ENCODE measurements at places on chromosomes 2 and 18. TPM values are rescaled to one million over a fixed set of nuclear protein-coding genes. Genes with fewer than 3 reads are reported as not detected.

Gene RTP5
- total RNA-seq: not detected

Gene ERBB4
- total RNA-seq: 8.9 TPM

Gene CYP1B1
- 12.9 TPM for total RNA-seq

Gene GCG
- total RNA-seq: not detected

Gene ZNF521
- total RNA-seq: 10.5 TPM

Gene CD28
- 0.92 TPM for total RNA-seq

Gene METTL4
- total RNA-seq: 9.9 TPM

Gene ARHGAP25
- total RNA-seq: 3.5 TPM

Gene VIL1
- total RNA-seq: not detected

DNA sequence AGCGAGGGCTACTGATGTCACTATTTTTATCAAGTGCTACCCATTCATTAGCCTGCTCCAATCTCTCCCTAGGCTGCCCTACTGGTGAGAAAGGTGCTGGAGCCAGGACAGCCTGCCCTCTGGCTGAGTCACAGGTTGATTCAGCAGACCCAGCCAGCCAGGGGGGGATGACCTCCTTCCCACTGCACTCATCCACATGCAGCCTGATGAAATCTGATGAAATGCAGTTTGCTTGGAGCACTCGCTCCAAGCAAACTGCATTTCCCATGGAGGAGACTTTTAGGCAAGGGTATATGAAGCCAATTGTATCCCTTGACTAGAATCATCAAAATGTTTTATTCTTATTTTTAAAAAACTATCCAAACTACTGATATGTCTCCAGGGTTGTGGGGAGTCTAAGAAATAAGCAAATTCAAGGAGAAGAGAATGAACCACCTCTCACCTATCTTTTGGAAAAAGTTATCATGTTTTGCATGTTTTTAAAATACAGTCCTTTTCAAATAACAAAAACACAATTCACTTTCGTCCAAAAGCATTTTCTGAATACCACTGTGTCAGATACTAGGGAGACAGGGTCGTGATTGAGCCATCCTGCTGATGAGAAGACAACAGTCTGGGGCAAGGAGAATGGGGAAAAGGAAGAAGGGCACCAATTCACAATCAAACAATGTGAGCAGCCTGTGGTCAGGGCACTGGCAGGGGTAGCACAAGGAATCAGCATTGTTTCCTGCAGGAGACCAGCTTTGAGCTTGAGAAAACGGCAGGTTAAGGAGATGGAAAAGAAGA is 128.3 kb downstream of the AFF3 start:
- H3K36me3 ChIP-seq: no peaks in the 10 kb centered on the region
- no peaks in the 10 kb centered on the region for H3K27me3 ChIP-seq
- no peak overlapping the region for H3K4me3 ChIP-seq
- peak; percentile 59 for DNase-seq

DNA sequence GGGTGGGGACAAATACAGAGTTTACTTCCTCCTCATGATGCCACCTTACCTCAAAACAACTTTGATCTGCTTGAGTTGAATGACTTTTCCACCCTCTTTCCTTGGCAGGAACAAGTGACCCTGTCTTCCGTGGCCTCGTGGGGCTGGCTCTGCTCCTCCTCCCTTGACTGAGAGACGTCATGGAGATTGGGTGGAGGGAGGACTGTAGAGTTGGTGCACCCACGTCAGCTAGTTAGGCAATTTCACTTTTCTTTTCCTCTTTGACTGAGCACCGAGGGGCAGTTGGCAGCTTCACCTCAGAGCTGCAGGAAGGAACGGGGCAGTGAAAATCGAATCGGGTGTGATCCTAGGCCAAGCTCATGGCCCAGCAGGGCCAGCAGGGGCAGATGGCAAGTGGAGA is at the start of gene SP140:
SP140 (plus strand) TSS at position 251 of the 400 bp plus-strand sequence; CDS start at position 360, 109 bp downstream.
- no peaks in the 10 kb centered on the region for H3K27me3 ChIP-seq
- no peak within 1 kb of the TSS for H3K27ac ChIP-seq
- H3K4me3 ChIP-seq: no peak within 1 kb of the TSS
- no peaks in the 10 kb centered on the region for H3K36me3 ChIP-seq
- H3K4me1 ChIP-seq: no peaks in the 10 kb centered on the region

GRCh38 chr2:216352653-216353270 is 19.5 kb downstream of the MARCHF4 start:
- H3K36me3 ChIP-seq: no peaks in the 10 kb centered on the region
- no peak overlapping the region for H3K4me3 ChIP-seq
- no peaks in the 10 kb centered on the region for H3K4me1 ChIP-seq
- H3K27ac ChIP-seq: peak overlapping the region; percentile 73
- no peaks in the 10 kb centered on the region for H3K27me3 ChIP-seq

- H3K36me3 ChIP-seq: no peaks in the 10 kb centered on the region
- H3K27ac ChIP-seq: no peak overlapping the region
- no peak overlapping the region for H3K4me3 ChIP-seq
- H3K4me1 ChIP-seq: no peaks in the 10 kb centered on the region
- DNase-seq: no peak
These were observed 21.5 kb downstream of the GKN2 start for GRCh38 chr2:68931149-68931711.

DNA sequence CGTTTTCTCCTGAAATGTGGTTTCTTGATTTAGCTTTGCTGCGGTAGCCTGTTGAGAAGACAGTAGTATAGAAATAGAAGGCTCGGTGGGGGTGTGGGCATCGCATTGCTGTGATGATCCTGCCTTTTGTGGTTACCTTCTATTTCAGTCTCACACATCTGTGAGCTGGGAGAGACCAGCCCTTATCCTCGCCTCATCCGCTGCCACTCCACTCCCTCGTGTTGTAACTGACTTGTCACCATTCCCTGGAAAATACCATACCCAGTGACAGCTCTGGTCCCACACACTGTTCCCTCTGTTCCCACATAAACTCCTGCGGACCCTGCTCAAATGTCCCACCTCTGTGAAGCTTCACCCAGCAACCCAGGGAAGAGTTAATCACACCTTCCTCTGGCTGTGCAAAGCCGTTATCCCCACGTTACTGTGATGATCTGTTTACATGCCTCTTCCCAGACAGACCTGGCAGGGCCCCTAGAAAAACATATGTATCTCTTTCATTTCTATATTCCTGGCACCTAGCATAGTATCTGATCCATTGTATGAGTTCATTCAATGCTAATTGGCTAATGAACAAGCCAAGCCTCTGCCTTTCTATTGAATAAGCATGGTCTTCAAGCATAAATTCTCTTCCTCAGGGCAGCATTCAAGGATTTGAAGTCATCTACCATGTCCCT is 114.6 kb downstream of the MAPK4 start:
- H3K4me3 ChIP-seq: no peak overlapping the region
- peak overlapping the region; percentile 78 for H3K27ac ChIP-seq
- H3K27me3 ChIP-seq: peaks cover 3% of the 10 kb centered on the region
- peaks cover 19% of the 10 kb centered on the region for H3K4me1 ChIP-seq
- no peak for DNase-seq
- no peaks in the 10 kb centered on the region for H3K36me3 ChIP-seq

- no peak overlapping the region for H3K27ac ChIP-seq
- H3K36me3 ChIP-seq: no peaks in the 10 kb centered on the region
- no peak for DNase-seq
- H3K4me3 ChIP-seq: no peak overlapping the region
- H3K4me1 ChIP-seq: no peaks in the 10 kb centered on the region
These were observed 6.6 kb upstream of the CYP27C1 start for GRCh38 chr2:127226520-127227263.

DNA sequence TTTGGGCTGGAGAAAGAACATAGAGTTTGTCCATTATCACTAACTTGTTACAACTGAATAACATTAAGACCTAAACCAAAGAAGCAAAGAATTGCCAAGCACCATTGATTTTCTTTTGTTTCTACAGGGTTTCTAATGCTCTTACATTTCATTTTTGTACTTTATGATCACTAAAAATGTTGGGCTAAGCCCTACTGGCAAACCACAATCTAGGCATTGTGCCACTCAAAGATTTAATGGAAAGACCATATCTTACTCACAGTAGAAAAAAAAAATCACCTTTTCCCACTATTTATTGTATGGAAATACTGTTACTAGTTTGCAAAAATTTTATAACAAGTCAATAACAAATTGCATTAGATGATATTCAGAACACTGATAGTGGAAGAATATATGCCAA is 447.4 kb upstream of the PKDCC start:
- H3K4me3 ChIP-seq: no peak overlapping the region
- H3K4me1 ChIP-seq: peaks cover 34% of the 10 kb centered on the region
- no peak for DNase-seq
- no peak overlapping the region for H3K27ac ChIP-seq
- H3K36me3 ChIP-seq: no peaks in the 10 kb centered on the region
- H3K27me3 ChIP-seq: no peaks in the 10 kb centered on the region

DNA sequence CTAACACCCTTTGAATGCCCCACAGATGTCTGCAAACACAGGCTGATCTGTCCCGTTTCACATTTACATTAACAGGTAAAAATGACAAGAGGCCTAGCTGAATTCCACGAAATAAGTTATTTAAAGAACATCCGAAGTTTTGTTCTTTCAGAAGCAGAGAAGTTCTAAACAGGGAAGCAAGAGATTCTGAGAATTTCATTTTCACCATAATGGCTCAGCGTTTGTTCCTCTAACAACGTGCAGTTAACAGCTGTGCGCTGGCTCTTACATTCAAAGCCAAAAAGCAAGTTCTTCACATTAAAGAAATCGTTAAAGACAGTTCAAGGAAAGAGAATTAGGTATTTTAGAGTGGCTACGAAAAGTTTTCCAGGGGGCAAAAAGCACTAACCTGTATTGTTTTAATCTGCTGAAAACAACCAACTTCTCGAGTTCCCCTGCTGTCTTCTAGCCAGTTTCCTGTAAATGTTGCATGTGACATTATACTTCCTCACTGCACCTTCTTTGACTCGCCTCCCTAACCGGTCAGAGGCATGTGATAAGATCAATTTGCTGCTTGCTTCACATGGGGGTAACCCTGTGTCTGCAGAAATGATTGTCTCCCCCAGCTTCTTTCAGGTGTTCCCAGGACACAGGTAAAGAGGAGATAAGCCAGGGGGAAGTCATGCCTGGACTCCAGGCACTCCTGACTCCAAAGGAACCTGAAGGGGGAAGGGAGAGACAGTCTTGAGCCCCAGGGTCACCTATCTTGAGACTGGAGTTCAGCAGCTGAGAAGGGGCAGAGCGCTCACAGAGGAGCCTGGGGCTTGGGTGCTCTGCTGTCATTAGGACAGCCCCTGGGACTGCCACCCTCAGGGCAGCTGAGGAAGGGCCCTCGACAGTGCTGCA is 36.8 kb upstream of the WIPF1 start:
- H3K36me3 ChIP-seq: no peaks in the 10 kb centered on the region
- no peaks in the 10 kb centered on the region for H3K27me3 ChIP-seq
- H3K27ac ChIP-seq: peak overlapping the region; percentile 63
- peak overlapping the region; percentile 25 for H3K4me3 ChIP-seq
- peaks cover 62% of the 10 kb centered on the region for H3K4me1 ChIP-seq

GRCh38 chr2:18701546-18701945 is 112.2 kb upstream of the NT5C1B start:
- H3K27me3 ChIP-seq: no peaks in the 10 kb centered on the region
- H3K4me1 ChIP-seq: peaks cover 24% of the 10 kb centered on the region
- no peak overlapping the region for H3K4me3 ChIP-seq
- H3K36me3 ChIP-seq: no peaks in the 10 kb centered on the region
- no peak for DNase-seq

GRCh38 chr2:54712516-54712915 is 10.9 kb upstream of the EML6 start:
- DNase-seq: no peak
- H3K4me1 ChIP-seq: no peaks in the 10 kb centered on the region
- no peak overlapping the region for H3K27ac ChIP-seq
- H3K27me3 ChIP-seq: no peaks in the 10 kb centered on the region
- no peak overlapping the region for H3K4me3 ChIP-seq
- H3K36me3 ChIP-seq: no peaks in the 10 kb centered on the region

DNA sequence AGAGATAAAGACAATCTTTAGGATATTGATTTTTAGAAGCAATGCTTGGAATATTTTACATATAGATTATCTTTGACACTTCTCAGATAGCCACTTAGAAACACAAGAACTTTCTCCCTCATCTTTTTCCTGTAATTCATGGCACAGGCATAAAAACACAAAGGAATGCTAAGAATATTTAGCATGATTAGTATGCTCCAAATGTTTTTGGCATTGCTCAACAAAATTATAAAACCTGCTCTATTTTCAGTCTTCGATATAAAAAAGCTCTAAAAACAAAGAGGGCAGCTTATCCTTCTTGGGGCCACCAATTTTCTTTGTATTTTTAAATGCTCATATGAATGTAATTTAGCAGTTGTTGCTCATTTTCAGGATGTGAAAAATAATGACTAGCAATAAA is 90.8 kb downstream of the RAD51AP2 start:
- no peak overlapping the region for H3K27ac ChIP-seq
- no peaks in the 10 kb centered on the region for H3K27me3 ChIP-seq
- H3K36me3 ChIP-seq: no peaks in the 10 kb centered on the region
- H3K4me1 ChIP-seq: no peaks in the 10 kb centered on the region

DNA sequence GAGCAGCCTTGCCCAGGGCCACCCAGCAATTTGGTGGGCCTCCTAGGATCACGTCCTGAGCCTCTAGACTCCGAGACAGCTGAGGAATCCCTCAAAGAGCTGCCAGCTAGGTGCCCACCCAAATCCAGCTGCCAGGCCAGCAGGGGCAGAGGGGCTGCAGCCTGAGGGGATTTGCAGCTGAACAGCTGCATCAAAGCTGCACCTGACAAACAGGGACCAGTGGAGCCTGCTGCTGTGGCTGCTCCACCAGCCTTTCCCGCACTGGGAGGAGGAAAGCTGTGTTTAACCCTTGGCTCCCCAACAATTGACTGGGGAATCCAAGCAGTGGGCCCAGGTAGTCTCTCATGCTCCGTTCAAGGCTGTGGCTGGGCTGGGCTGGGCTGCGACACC is 8.2 kb downstream of the ADRA2B start:
- no peak overlapping the region for H3K4me3 ChIP-seq
- no peaks in the 10 kb centered on the region for H3K27me3 ChIP-seq
- no peak for DNase-seq

- no peak overlapping the region for H3K27ac ChIP-seq
- DNase-seq: no peak
- H3K36me3 ChIP-seq: no peaks in the 10 kb centered on the region
- H3K27me3 ChIP-seq: no peaks in the 10 kb centered on the region
- no peak overlapping the region for H3K4me3 ChIP-seq
- no peaks in the 10 kb centered on the region for H3K4me1 ChIP-seq
These were observed 224.9 kb upstream of the EPAS1 start for GRCh38 chr2:46072101-46072820.

GRCh38 chr2:21220930-21221329 is 97.2 kb downstream of the TDRD15 start:
- no peak overlapping the region for H3K4me3 ChIP-seq
- H3K27ac ChIP-seq: no peak overlapping the region
- no peaks in the 10 kb centered on the region for H3K27me3 ChIP-seq

DNA sequence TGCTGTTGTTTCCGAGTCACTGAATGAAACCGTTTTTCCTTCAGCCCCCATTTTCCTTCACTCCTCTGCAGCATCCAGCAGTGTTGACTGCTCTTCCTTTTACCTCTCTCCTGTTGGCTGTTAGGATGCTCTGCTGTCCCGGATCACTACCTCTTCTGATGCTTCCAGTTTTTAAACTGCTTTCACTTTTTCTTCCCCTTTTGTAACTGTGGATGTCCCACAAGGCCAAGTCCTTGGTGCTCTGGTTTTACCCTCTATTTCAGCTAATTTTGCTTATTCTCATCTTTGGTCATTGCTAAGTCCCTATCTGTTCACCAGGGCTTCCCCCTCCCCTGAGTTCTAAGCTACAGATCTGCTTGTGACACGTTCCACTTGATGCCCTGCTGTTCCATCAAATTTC is 39.4 kb upstream of the MAP4K3 start:
- no peaks in the 10 kb centered on the region for H3K27me3 ChIP-seq
- H3K36me3 ChIP-seq: peaks cover 30% of the 10 kb centered on the region
- no peak overlapping the region for H3K27ac ChIP-seq

- no peak overlapping the region for H3K4me3 ChIP-seq
- no peaks in the 10 kb centered on the region for H3K27me3 ChIP-seq
- no peak overlapping the region for H3K27ac ChIP-seq
- no peaks in the 10 kb centered on the region for H3K4me1 ChIP-seq
These were observed 103.7 kb downstream of the NCK2 start for GRCh38 chr2:105848367-105848766.
